ENCODE measurements at places on chromosomes 7 and 10.

DNA sequence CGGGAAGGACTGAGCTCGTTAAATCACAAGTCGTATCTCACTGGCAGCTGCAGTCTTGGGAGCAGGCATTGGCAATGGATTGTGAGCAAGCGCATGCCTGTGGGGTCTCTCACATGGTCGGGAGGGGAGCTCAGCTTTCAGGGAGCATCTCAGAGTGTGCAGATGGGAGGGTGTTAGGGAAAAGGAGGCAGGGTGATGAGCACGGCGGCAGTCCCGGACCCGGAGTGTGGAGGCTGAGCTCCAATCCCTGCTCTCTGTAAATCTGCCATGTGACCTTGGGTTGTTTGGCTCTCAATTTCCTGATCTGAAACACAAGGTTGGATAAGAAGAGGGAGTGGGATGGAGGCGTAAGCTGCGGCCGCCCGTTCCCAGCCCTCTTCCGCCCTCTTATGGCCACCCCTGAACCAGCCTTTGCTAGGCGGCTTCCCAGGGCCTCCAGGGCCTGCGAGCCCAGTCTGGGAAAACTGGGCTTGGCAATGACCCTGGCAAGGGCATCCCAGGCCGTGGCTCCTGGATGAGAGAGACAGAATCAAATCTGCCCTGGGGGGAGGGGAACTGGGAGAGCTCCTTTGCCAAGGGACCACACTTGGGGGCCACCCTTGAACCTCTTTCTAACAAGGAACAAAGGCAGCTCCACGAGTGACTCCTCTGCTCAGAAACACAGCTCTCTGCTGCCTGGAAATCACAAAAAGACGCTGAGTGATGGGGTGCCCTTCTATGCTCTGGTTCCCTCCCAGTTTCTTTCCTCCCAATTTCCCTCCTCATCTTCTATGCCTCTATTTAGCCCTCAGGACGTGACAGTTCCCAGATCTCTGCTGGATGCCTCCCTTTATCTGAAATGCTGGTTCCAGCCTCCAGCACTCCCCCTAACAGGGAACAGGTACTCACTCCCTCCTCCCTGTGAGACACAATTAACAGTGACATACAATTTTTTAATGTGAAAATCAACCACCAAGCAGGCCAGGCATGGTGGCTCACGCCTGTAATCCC lies 41.7 kb upstream of the LOXL4 start:
- DNase-seq, result peak; percentile 29

DNA sequence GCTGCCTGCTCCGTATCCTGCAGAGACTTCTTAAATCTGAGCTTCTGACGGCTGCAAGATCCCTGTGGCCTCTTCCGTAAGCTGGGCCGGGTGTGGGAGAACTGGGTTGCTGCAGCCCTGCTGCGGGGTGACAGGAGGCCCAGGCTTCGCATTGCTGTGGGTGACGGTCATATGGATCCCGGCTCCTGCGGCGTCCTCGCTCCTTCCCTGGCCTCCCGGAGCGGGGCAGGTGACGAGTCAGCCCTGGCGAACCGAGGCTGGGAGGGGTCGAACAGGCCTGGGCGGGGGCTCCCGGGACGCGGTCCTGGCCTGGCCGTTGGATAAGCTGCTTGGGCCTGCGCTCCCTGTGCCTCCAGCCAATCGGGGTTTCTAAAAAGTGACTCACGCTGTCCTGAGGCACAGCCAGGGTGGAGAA lies 7.8 kb upstream of the UBE2D1 start:
- DNase-seq, result no peak

DNA sequence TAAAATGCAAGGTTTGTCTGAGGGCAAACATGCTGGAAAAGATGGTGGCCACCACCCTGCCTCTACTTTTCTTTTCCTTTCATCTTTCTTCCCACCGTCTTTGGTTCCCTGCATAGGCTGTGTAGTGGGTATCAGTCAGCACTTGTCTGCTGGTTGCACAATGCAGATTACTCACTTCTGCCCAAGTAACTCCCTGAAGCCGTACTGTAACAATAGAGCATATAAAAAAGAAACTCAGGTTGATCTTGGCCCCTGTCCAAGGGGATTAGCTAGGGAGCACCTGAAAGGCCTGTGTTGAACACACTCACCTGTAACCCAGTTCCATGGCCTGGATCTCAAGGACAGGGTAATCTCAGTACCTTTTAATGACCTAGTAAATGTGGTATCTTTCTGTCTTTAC lies 533.0 kb upstream of the GALNT17 start:
- no peak for DNase-seq

DNA sequence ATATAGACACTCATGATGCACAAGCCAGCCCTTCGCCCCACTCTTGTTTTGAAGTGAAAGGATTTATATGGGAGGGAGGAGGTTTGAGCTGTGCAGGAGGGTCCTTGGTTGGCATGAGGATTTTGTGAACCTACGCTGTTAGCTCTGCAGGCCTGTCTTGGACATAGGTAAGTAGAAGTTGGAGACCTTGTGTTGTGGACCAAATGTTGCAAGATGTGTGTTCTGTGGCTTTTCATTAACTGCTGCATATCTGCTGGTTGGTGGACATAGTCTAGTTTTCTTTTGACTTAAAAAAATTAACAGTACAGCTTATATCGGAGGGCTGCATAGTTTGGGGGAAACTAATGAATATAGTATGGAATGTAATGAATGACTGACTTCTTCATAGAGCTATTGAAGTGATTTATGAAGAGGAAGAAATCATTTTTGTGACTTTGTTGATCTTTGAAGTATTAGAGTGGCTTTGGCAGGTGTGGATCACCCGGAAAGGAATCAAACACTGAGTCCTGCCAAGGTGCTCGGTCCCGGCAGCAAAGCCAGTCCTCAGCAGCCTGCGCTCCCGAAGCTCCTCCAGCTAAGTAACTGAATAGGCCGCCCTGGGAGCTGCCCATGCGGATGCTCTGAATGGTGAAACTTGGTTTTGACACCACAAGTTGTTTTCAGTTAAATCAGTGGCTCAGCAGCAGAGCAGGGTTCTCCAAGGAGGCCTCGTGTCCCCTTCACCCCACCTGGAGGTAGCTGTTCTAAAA lies 3.2 kb downstream of the MGMT start:
- DNase-seq, result no peak

- DNase-seq, result no peak
Observed at GRCh38 chr7:2258661-2259365, 16.8 kb downstream of the NUDT1 start.

DNA sequence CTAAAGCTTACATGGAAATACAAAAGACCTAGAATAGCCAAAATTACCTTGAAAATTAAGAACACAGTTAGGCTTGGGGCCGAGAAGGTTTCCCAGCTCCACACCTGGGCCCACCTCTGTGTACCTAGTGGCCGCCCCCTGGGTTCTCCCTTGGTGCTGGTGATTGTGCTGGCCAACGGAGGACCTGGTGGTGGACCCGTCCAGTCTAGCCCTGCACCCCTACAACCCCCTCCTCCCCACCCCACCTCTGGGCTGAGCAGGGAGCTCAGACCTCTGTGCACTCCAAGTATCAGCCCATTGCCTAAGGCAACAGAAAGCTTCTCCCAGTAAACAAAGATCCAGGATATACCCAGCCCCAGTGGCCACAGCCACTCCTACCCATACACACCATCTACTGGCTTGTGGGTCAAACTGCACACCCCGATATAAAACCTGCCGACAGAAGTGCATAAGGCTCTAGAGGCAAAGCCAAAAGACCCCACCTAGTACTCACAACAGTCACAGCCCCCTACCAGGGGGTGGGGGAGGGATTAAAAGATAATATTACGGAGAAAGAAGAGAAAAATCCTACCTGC lies 105.0 kb upstream of the DIP2C start:
- DNase-seq, result no peak

DNA sequence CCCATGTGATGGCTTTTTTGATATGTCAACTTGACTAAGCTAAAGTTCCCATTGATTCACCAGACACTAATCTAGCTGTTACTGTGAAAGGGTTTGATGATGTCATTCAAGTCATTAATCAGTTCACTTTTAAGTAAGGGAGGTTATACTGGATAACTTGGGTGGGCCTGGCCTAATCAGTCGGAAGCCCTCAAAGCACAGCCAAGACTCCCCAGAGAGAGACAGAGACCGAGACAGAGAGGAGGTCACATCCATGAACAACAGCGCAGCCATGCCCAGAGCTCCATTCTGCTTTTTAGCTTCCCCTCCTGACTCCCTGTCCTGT lies 103.4 kb downstream of the TRIL start:
- DNase-seq, result no peak

DNA sequence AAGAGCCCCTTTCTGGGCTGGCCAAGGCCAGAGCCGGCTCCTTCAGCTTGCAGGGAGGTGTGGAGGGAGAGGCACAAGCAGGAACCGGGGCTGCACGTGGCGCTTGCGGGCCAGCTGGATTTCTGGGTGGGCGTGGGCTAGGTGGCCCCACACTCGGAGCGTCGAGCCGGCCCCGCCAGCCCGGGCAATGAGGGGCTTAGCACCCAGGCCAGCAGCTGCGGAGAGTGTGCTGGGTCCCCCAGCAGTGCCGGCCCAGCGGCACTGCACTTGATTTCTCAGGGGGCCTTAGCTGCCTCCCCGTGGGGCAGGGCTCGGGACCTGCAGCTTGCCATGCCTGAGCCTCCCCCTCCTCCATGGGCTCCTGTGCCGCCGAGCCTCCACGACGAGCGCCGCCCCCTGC lies 48.1 kb downstream of the SH2D4B start:
- DNase-seq, result no peak

DNA sequence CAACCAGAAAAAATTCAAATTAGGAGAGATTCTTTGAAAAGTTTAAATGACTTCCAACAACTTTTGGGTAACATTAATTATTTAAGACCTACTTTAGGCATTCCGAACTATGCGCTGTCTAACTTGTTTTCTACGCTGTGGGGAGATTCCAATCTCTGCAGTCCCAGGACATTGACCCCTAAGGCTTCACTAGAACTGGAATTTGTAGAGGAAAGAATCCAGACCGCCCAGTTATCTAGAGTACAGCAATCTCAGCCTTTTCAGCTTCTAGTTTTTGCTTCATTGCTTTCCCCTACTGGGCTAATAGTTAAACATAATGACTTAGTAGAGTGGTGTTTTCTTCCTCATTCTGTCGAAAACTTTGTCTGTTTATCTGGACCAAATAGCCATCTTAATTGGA lies 14.9 kb upstream of the DDC start:
- no peak for DNase-seq

GRCh38 chr7:103541026-103541425 lies 95.0 kb upstream of the SLC26A5 start:
- DNase-seq, result peak; percentile 93

DNA sequence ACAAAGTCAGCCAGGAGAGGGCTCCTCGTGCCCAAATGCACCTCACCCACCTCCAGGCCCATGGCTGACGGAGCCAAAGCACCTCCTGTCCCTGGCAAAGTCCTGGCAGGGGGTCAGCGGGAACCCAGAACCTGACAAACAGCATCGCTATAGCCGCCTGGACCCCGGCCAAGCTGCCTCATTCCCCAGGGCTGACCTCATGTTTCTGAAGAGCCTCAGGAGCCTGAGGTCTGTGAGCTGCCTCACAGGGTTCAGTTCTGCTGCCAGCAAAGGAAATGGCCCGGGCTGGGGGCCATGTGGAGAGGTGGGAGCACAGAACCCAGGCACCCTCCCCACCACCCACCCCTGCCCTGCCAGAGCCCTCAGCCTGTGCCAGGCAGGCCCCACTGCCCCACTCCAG lies 4.2 kb upstream of the NANOS1 start:
- DNase-seq, result no peak

DNA sequence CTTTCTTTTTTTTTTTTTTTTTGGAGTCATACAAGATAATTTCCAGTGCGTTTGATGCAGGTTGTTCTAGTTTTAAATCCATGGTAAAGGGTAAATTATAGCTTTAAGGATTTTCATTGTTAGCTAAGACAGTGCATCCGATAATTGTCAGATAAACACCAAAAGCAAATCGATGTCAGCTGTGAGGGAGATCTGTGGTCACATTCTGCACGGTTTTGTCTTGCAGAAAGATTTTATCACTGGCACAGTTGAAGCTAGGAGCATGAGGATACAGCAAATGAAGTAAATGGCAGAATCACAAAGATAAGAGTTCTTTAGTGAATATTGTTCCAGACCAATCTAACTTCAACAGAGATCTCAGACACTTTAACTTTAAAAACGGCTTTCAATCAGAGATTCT lies 648.8 kb upstream of the COBL start:
- DNase-seq, result no peak

DNA sequence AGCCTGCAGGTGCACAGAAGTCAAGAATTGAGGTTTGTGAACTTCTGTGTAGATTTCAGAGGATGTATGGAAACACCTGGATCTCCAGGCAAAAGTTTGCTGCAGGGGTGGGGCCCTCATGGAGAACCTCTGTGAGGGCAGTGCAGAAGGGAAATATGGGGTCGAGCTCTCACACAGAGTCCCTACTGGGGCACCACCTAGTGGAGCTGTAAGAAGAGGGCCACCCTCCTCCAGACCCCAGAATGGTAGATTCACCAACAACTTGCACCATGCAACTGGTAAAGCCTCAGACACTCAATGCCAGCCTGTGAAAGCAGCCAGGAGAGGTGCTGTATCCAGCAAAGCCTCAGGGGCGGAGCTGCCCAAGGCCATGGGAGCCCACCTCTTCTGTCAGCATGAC lies 205.8 kb downstream of the CCSER2 start:
- DNase-seq, result no peak

GRCh38 chr10:88107296-88108097 lies 244.1 kb downstream of the PTEN start:
- no peak for DNase-seq

- DNase-seq, result no peak
Observed at GRCh38 chr7:69698109-69698825, 100.0 kb downstream of the AUTS2 start.

GRCh38 chr10:29411666-29412315 lies 122.9 kb downstream of the LYZL1 start:
- DNase-seq, result no peak

DNA sequence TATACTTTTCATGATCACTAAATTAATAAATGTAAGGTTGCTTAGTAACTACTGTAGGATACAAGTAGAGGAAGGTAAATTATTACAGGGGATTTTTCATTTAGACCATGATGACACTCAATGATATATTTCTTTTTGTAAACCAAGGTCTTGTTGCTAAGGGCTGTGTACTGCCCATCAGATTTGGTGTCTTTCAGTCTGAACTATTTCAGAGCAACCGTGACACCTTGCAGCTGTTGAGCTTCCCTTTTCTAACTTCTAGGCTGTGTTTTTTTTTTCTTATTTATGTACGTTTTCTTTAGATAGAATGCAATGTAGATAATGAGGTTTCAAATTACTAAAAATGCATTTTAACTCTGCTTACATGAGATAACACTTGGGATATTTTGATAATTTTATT lies 292.0 kb upstream of the MBL2 start:
- DNase-seq, result no peak

DNA sequence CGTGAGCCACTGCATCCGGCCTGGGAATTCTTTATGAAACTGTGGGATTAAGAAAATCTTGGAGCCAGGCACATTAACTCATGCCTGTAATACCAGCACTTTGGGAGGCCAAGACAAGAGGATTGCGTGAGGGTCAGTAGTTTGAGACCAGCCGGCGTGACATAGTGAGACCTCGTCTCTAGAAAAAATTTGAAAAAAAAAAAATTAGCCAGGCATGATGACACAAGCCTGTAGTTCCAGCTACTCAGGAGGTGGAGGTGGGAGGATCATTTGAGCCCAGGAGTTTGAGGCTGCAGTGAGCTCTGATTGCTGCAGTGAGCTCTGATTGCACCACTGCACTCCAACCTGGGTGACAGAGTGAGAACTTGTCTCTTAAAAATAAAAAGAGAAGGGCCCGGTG lies 69.8 kb downstream of the SUGCT start:
- DNase-seq, result no peak

- no peak for DNase-seq
Observed at GRCh38 chr7:51366172-51366728, 49.6 kb upstream of the COBL start.

- no peak for DNase-seq
Observed at GRCh38 chr10:47133871-47134570, 166.0 kb upstream of the GDF10 start.

GRCh38 chr10:80487421-80487785 lies 33.3 kb downstream of the TSPAN14 start:
- no peak for DNase-seq

All from amygdala (tissue), 56 donors.